Activated T-cell treated with anti-CD3 and anti-CD28 coated beads, Interleukin-2, amount 50 U/mL, for 72 hours (primary cell): ENCODE measurements at places on chromosomes 13 and 19.
A peak's percentile ranks its signal among the peaks of the same experiment; 100 is the strongest.

DNA sequence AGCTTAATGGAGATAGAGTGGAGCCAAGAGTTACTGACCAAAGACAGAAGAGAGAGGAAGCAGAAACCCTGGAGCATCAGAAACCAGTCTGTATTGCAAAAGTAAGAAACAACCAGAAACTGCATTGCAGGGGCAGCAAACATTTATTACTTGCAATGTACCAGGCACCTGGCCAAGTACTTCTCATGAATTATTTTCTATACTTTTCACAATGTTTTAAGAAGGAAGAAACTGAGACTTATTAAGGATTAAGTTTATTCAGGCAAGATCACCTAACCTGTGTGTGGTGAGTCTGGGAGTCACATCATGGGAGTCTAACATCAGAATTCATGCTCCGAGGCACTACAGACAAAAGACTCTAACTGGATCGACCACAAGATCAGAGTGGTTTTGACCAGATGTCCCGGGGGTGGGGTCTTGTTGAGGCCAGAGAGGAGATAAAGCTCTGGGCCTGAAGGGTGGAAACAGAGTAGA lies 47.4 kb downstream of the TNFRSF19 start:
- DNase-seq = no peak

GRCh38 chr13:102128216-102128810 lies 273.5 kb downstream of the FGF14 start:
- no peak for DNase-seq

GRCh38 chr19:13154911-13155471 lies 4.8 kb downstream of the IER2 start:
- DNase-seq = peak; percentile 87

DNA sequence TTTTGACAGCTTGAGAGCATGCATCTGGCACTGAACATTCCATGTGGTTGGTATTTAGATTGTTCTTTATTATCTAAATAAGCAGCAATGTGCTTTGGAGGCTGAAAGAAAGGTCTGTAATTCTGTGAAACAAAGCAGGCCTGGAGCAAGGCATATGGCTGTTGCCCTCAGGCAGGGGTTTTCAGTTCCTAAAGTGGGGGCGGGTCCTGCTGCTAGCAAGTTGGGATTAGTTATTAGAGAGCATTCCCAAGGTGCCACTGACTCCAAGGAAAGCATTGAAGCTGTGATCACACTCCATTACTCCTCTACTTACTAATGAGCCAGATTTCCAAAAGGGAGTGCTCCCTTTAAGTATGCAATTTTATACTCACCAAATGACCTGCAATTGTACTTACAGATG lies 432.2 kb downstream of the OLFM4 start:
- no peak for DNase-seq

DNA sequence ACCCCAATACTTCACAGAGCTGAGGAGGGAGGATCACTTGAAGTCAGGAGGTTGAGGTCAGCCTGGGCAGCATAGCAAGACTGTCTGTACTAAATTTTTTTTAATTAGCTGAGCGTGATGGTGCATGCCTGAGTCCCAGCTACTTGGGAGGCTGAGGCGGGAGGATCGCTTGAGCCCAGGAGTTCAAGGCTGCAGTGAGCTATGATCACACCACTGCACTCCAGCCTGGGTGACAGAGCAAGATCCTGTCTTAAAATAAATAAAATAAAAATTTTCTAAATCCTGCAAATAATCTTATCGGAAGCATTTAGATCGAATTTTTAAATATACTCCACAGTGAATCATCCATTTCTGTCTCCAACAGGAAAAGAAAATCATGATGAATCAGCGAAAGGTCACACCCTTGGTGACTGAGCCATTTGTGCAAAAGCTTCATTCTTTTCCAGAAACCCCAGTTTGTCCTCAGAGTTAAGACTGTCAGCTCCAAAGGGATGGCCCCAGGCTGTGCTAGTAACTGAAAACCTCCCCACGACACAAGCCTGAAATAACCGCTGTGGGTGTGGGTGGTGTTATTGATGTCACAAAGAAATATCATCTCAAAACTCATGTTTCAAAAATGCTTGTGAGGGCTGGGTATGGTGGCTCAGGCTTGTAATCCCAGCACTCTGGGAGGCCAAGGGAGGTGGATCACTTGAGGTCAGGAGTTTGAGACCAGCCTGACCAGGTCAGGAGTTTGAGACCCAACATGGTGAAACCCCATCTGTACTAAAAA lies 167.6 kb downstream of the PTPRS start:
- DNase-seq = no peak

- DNase-seq = peak; percentile 6
Observed at GRCh38 chr13:27918041-27918917, 1.5 kb upstream of the PDX1 start.

GRCh38 chr19:50835785-50836542 lies 2.6 kb upstream of the KLK15 start:
- peak; percentile 83 for DNase-seq

DNA sequence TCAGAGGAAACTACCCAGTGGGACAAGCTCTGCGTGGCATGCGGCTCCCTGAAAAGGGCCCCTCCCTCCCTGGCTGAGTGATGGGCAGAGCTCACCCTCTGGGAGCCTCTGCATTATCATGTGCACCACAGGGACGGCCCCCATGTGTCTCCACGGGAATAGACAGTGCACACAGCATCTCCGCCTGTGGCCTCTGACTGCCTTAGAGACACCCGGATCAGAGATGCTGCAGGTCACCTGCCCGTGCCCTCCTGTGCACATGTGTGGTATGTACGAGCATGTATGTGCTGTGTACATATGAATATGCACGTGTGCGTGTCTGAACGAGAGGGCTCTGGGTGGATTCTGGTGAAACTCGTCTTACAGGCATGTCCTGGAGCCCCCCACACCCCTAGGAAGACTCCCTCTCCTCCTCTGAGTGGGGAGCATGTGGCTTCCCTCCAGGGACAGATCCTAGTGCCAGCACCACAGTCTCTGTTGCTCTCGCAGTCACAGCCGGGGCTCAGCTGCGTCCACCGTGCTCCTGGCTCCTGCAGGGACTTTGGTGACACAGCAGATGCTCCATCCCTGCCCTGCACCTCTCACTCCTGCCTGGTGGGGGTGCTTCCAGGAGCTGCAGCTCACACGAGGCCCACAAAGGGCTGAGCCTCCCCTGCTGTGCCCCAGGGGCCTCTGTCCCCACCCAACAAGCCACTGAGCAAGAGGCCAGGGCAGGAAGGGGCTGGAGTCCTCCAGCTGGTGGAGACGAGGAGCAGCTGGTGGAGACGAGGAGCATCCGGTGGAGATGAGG lies 19.6 kb downstream of the C13orf46 start:
- no peak for DNase-seq

- DNase-seq = no peak
Observed at GRCh38 chr13:27963491-27963890, 5.6 kb downstream of the CDX2 start.

DNA sequence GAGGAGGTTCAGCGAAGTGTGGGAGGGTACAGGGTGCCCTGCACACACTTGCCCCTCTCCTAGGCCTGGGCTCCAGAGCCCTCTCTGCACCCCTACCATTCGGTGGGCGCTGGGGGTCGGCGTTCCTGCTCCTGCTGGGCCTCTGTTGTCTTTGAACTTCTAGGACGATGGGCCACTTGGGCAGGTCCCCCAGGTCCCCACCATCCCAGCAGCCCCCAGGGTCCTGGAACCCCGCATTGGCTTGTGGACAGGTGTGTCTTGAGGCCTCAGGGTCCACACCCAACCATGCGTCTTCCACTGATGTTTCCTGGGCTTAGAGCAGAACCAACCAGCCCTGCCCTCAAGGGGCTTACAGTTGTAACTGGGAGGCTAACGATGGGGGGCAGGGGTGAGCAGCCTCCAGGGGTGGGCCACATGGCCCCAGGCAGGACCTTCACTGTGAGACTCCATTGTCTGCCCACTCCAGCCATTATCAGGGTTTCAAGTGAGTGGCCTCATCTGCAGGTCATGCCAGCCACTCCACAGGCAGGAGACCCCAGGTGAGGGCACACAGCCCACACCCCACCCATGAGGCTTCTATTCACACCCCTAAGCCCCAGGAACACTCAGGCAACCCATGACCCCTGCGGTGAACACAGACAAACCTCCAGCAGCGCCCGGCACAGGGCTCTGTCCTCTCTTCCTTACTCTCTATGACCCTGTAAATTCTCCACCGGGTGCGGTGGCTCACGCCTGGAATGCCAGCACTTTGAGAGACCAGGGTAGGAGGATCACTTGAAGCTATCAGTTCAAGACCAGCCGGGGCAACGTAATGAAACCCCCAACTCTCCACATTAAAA lies 2.0 kb upstream of the KLF16 start:
- DNase-seq = no peak

- DNase-seq = peak; percentile 22
Observed at GRCh38 chr13:100235311-100235901, 146.5 kb downstream of the PCCA start.

GRCh38 chr13:96020155-96020575 lies 33.0 kb downstream of the UGGT2 start:
- DNase-seq = peak; percentile 6

- peak; percentile 88 for DNase-seq
Observed at GRCh38 chr19:9914315-9915207, 21.8 kb downstream of the OLFM2 start.

DNA sequence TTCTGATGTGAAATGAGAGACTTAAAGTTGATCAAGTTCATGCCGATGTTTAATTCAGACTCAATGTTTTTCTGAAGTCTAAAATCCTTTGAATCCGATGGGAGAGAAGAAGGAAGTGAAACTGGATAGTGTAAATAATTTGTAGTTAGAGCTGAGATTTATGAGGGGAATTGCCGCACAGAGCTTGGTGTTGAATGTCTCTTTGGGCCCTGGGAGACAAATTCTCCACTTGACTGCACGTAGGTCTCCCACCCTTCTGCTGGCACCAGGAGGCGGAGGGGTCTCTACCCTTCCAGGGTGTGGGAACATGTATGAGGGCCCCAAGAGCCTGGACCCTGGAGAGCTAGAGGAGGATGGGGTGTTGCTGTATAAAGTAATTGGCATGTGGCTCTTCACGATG lies 140.8 kb upstream of the SERP2 start:
- no peak for DNase-seq

DNA sequence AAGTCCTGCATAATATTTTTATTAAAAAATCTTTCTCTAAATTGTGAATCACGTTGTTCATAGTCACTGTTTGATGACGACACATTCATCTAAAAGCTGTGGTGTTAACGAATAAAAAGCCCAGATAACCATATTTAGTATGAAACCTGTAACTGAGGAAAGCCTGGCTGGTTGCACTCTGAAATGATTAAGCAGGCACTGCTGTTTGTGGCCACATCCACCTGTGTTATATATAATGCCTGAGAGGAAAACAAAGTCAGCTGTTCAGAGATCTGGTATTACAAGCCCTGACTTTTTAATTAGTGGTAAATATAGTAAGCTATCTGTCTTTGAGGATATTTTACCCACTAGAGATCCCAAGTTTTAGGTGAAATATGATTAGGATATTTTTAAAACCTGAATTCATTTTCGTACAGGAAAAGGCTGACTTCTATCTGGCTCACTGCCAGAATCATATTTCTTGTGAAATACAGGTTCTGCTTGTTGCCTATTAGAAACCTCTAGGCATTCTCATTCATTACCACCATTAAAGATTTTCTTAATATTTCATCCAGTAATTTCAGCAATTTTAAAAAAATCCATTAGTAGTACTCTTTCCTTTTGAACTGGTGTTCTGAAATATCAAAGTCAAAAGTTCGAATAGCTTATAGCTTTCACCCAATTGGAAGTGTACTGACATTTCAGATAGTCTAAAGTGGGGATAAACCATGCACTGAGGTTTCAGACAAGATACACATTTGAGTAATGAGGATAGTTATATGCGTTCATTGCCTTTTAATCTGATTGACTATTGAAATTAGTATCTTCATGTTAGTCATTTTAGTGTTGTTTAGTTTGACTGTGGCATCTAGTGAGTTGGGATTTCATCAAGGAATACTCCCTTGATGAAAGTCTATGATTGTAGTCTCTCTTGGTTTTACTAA lies 79.7 kb downstream of the LMO7 start:
- DNase-seq = no peak

DNA sequence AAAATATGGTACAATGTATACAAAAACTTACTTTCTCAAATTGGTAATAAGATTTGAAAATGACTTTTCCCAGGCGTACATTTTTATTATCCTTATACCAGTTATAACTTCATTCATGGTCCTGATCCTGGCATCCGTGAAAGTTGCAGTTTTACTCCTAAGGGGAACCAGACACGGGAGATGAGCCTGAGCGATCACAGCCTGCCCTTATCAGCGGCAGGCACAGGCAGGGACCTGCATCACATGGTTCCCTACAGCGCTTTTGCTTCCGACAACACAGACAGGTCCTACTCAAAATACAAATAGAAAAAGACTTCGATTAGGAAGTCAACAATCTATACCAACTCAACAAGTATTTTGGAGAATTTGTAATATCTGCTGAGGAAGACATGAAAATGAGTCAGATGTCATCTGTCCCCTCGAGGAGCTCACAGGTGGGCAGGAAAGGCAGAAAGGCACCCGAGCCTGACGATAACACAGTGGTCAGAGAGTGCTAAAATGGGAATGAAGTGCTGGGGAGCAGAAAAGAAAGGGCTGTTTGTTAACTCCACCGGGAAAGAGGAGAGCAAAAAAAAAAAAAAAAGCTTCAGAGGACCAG lies 93.4 kb downstream of the ABCC4 start:
- DNase-seq = no peak

DNA sequence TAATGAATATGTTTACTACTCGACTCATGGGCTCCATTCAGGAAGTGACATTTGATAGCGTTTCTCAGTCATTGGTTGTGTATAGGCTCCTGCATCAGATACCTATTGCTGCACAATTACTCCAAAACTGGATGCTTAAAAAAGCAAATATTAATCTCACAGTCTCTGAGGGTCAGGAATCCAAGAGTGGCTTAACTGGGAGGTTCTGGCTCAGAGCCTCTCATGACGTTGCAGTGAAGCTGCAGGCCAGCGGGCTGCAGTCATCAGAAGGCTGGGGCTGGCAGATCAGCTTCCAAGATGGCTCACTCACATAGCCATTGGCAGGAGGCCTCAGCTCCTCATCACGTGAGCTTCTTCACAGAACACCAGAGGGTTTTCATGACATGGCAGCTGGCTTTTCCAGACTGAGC lies 525.1 kb upstream of the NBEA start:
- DNase-seq = no peak

GRCh38 chr13:111171629-111172028 lies 56.5 kb downstream of the ARHGEF7 start:
- DNase-seq = no peak

- peak; percentile 3 for DNase-seq
Observed at GRCh38 chr13:49791315-49791710, 1.2 kb downstream of the KPNA3 start.
